ENCODE measurements at places on chromosomes 2 and 18. TPM values are rescaled to one million over a fixed set of nuclear protein-coding genes. Genes with fewer than 3 reads are reported as not detected.

The MOGAT1 gene
- not detected for total RNA-seq

GRCh38 chr2:11250400-11251196 is 93.8 kb downstream of the ROCK2 start:
- DNase-seq = no peak

The AGAP1 gene
- 13.3 TPM for total RNA-seq

GRCh38 chr2:239193401-239193811 is 207.4 kb downstream of the HDAC4 start:
- DNase-seq = peak; percentile 17

GRCh38 chr2:206798000-206798399 is 32.6 kb downstream of the FASTKD2 start:
- no peak for DNase-seq

DNA sequence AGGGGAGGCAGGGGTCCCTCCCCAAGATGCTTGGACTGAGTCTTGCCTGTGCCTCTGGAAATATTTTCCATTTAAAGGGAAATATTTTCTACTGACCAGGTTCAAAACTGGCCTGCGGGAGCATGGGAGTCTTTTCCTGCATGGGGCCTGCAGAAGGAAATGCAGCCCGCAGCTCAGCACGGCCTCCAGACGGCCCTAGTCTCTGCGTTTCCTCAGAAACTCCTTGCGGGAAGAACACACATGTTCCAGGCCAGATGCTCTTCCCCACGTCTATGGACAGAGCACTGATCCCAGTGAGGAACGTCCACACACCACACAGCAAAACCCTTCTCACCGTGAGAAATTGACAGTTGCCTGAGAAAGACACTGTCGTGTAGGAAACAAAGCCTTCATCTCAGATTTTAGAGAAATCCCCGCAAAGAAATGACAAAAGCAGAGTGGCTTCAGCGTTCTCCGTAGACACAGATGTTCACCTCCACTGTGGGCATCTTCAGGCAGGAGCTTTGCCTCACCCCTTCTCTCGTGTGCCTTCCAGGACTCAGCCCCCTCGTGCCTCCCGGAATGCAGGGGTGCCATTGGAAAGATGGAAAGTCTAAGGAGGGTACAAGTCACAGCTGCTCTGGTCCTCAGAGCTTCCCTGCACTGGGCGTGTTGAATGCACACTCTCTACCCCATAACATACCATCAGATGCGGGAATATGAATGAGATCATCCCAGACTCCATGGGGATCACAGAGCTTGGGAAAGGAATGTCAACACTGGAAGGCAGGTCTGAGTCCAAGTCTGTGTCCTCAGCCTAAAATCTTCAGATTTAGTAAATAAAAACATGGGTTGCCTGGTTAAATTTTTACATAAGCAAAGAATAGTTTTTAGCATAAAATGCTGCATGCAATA is 438.7 kb upstream of the SALL3 start:
- no peak for DNase-seq

DNA sequence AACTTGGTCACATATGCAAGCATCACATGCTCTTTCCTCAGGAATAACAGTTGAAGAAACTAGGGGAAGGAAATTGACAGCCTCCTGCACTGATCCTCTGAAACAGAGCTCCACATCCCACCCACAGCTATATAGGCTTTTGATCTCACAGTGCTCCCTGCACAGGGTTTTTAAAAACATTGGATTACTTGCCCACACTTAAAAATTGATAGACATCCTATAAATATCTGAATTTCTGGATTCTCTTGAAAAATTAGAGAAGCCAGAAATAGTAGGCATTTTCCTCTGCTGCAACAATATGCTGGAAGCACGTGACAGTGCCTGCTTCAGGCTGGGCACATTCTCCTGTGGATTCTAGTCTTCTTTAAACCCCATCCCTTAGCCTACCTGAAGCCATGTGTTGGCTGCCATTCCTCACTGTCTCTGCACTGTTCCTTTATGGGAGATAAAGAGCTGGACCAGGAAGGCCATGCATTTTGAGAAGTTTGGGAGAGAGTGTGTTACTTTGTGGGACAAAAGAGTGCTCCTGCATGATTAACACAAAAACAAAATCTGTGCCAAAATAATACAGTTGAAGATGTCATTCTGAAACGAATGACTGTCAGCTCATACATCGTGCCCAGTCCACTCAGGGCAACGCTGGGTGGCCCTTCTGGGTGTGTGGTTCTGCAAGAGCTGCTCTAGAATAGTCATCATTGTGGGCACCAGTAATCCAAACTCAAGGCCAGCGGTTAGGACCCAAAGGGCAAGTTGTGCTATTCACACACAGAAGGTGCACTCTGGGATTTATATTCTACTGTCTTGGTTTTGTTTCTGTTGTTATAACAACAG is 59.8 kb downstream of the GYPC start:
- no peak for DNase-seq

The ERMN gene
- 0.12 TPM for total RNA-seq

DNA sequence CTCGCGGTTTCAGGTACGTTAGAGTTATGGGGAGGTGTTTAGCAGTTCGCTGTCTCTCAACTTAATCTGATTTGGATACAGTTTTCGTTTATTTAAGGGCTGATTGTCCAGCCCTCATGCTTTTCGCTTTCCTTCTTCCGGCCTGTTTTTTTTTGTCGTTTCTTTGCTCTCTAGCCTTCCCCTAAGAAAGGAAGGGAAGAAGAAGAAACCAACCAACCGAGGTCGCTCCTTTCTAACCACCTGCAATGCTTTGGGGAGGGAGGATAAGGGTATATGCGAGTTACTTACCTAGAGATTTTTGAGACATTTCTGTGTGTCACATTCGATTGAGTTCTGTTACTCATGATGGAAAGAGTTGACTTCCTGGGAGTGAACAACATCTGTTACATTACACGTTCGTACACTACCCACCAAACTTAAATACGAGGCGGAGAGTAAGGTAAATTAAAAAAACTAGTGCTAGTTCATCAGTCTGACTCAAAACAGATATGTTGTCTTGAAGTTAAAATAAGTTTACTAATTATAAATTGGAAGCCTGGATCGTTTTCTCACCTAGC is 918 bp downstream of the EIF5B start:
- DNase-seq = no peak

- DNase-seq = no peak
Measured at GRCh38 chr2:187345338-187345737, 102.7 kb downstream of the CALCRL start.

The STRADB gene
- 21.0 TPM for total RNA-seq

GRCh38 chr18:48815581-48816324 is 135.0 kb downstream of the SMAD7 start:
- DNase-seq = peak; percentile 3

DNA sequence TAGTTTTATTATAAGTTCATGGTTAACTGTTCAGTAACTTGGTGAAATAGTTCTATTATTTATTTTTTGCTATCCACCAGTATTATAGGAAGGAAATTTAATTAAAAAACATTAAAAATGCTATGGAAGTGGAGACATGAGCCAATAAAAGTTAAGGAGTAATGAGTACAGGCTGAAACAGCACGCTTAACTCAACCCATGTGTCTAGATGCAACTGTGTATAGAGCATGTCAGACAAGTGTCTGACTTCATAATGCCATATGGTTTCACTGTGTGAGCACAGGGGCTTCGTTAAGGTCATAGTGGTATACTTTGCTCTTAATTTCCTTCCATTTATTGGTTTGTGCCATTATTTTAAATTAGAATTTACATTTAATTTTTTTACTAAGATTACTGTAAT is 566.8 kb upstream of the NRP2 start:
- no peak for DNase-seq

GRCh38 chr2:191243154-191243553 is 2.0 kb upstream of the MYO1B start:
- DNase-seq = no peak

The LGALSL gene
- 30.0 TPM for total RNA-seq

- DNase-seq = no peak
Measured at GRCh38 chr2:193331676-193332075, 1136.9 kb upstream of the TMEFF2 start.

GRCh38 chr2:154603682-154604081 is 94.8 kb upstream of the KCNJ3 start:
- DNase-seq = no peak

Measured in uterus (tissue), 4 donors.